A172 (cell line): ENCODE measurements at places on chromosomes 12 and 14. TPM values are rescaled to one million over a fixed set of nuclear protein-coding genes. Genes with fewer than 3 reads are reported as not detected.

DNA sequence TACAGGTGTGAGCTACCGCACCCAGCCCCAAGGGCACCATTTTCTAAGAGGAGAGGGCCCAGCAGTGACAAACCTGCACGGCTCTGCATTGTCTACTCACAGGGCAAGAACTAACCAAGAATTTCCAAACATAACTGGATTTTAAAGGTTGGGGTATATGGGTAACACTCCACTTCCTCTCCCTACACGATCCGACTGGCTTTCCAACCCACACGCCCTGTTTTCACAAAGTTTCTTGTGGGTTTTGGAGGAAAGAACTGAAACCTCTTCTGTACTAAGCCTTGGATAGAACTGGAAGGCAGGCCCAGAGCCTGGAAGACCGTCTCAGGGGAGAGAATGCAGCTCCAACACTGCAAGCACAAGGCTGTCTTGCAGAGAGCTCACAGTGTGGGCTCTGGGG, 24.9 kb downstream of the SNRNP35 start:
- DNase-seq: no peak

DNA sequence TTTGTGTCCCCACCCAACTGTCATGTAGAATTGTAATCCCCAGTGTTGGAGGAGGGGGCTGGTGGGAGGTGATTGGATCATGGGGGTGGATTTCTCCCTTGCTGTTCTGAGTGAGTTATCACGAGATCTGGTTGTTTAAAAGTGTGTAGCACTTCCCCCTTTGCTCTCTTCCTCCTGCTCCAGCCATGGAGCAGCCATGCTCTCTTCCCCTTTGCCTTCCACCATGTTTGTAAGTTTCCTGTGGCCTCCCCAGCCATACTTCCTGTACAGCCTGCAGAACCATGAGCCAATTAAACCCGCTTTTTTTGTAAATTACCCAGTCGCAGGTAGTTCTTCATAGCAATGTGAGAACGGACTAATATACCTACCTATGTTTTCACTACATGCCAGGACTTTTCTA, 2.6 kb upstream of the POC1B start:
- no peak for DNase-seq

DNA sequence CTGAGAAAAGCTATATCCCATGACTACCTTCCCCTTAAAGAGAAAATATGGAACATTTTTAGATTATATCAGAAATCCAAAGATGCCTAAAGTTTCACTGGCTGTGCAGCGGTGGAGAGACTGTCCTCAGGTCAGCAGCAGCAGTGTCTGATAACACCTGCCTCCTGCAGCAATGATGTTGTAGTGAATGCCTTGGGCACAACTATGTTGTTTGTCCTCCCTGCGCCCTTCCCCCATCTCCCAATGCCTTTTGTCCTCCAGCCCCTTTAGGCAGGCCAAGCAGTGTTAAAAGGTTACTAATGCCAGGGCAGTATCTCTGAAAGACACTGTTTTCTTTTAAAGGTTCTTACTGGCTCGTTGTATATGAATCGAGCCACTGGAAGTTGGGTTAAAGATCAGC, 13.2 kb downstream of the RTRAF start:
- DNase-seq: no peak

GRCh38 chr12:104870797-104871196, 87.3 kb downstream of the SLC41A2 start:
- no peak for DNase-seq

DNA sequence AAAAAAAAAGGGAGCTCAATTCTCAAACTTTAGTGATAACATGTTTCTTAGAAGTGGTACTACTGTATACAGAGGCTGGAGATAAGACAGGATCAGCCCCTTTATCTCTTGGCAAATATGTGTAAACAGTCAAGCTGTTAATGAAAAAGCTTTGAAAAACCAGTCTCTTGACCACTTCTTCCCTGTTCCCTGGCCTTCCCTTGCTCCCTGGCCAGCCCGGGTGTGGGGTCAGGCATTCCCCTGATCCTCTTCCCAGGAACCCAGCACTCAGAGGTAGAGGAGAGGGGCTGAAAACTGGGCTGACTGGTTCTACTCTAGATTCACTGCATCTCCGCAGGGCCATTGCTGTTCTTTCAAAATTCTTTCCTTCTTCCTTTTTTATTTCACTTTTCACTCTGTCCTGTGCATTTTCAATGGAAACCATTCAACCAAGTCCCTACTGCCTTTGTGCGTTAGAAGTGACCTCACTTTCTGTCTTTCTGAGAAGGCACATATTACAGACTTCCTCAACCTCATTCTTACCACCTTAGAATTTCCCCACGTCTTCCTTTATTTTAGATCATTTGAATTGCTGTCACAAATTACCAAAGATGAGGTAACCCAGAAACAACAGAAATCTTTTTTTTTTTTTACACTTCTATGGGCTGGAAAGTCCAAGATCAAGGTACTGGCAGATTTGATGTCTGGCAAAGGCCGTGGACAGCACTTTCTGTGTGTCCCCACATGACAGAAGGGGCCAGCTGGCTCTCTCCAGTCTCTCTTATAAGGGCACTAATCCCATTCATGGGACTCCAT, 5.7 kb downstream of the GNG2 start:
- no peak for DNase-seq

Gene KRT80
- 65.2 and 75.2 TPM in 2 replicates for total RNA-seq

GRCh38 chr14:102591372-102591943, 991 bp upstream of the RCOR1 start:
- no peak for DNase-seq

- no peak for DNase-seq
Measured at GRCh38 chr12:128864516-128865186, 11.4 kb downstream of the GLT1D1 start.

Gene PPP1R36
- total RNA-seq: 0.69 TPM in 1 of 2 replicates, not detected in the other

- DNase-seq: no peak
Measured at GRCh38 chr12:104588921-104589590, 132.3 kb downstream of the CHST11 start.

DNA sequence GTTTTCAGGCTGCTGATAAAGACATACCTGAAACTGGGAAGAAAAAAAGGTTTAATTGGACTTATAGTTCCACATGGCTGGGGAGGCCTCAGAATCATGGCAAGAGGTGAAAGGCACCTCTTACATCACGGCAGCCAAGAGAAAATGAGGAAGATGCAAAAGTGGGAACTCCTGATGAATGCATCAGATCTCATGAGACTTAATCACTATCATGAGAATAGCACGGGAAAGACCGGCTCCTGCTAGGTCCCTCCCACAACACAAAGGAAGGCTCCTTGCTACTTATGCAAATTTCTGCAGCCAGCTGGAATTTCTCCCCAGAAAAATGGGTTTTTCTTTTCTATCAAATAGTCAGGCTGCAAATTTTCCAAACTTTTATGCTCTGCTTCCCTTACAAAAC, 174.1 kb upstream of the RMST start:
- DNase-seq: no peak

Gene C3AR1
- total RNA-seq: 0.10 and 0.12 TPM in 2 replicates

Gene POC1B
- 14.5 and 18.4 TPM in 2 replicates for total RNA-seq

Gene SAMD15
- 1.9 and 2.7 TPM in 2 replicates for total RNA-seq

DNA sequence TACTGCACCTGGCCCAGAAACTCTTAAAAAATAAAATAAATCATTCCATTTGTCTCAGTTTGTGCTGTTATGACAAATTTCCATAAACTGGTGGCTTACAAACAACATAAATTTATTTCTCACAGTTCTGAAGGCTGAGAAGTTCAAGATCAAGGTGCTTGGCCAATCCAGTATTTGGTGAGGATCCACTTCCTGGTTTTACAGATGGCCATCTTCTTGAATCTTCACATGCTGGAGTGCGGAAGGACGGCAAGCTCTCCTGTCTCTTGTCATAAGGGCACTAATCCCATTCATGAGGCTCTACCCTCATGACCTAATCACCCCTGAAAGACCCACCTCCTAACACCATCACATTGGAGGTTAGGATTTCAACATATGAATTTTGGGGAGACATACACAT, 29.9 kb upstream of the MYBPC1 start:
- DNase-seq: no peak

- DNase-seq: no peak
Measured at GRCh38 chr14:64580467-64580866, 30.7 kb downstream of the PPP1R36 start.

Gene TMEM121
- total RNA-seq: 9.2 and 11.3 TPM in 2 replicates

- no peak for DNase-seq
Measured at GRCh38 chr14:102693006-102693755, 84.1 kb upstream of the TRAF3 start.

GRCh38 chr14:61042220-61042619, 61.2 kb downstream of the SLC38A6 start:
- DNase-seq: no peak

Gene ACRBP
- 0.65 TPM in 1 of 2 replicates, not detected in the other for total RNA-seq

Gene AMDHD1
- total RNA-seq: 0.65 and 0.79 TPM in 2 replicates

DNA sequence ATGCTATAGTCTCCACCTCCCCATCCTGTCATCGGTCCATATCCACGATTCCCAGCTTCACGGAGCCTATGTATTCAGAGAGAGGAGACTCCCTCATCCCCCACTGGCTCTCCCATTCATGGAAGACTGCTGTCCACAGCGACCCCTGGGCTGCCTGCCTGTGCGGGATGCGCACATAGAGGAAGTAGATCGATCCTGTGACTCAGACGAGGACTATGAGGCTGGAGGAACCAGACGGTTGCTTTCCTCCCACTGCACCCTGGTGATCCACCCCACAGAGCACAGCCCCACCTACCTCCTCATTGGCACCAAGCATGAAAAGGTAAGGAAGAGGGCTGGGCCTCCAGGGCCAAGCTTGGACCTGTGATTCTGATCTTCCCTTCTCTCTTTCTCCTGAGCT, 24.4 kb downstream of the PIGH start:
- DNase-seq: peak; percentile 4

GRCh38 chr12:127381043-127381668, 885.8 kb upstream of the TMEM132C start:
- DNase-seq: no peak

GRCh38 chr14:73680821-73681220, 33.4 kb downstream of the PNMA1 start:
- no peak for DNase-seq

DNA sequence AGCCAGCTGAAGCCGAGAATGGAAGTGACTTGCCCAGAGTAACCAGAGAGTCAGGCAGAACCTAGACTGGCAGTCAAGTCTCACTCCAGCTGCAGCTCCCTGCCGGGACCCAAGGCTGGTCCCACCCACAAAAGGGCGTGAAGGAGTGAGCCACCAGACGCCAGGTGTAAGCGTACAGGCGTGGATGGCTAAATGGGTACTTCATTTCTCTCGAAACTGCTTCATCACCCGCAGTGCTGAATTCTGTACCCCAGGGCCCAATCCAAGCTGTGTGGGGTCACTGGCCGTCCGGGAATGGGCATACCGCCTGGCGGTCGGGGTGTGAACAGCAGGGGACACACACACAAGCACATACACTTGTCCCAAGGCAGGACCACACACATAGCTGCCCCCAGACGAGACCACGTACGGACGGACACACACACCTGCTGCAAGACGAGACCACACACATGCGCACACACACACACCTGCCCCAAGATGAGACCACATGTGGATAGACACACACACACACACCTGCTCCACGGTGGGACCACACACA, 34.8 kb downstream of the DEGS2 start:
- no peak for DNase-seq

DNA sequence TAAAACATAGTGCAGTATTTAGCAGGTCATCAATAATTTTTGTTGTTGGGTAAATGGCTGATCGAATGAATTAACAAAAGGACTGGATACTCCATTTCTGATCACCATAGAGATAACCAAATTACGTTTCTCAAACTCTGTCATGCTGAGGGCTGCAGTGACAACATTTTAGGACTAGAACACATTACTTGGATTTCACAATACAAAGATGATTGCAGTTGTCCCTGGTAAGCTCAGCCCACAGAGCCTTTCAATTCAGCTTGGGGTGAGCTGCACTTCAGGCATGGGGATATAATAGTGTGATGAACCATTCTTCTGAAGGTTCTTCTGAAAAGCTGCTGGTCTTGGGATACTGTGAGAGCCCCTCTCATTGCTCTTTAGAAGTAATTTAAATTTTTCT, 74.3 kb downstream of the FAR2 start:
- DNase-seq: no peak

DNA sequence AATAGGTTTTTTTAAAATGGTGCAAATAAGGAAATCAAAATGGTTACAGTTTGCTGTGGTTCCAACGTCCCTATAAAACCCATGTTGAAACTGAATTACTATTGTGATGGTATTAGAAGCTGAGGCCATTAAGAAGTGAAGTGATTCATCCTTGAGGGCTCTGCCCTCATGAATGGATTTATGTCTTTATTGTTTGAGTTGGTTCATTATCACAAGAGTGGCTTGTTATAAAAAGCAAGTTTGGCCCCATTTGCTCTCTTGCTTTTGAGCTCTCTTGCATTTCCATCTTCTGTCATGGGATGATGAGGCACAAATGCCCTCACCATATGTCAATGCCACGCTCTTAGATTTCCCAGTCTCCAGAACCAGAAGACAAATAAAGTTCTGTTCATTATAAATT, 62.3 kb downstream of the PRKD1 start:
- peak; percentile 21 for DNase-seq

- DNase-seq: no peak
Measured at GRCh38 chr12:113649256-113649830, 177.7 kb upstream of the LHX5 start.

DNA sequence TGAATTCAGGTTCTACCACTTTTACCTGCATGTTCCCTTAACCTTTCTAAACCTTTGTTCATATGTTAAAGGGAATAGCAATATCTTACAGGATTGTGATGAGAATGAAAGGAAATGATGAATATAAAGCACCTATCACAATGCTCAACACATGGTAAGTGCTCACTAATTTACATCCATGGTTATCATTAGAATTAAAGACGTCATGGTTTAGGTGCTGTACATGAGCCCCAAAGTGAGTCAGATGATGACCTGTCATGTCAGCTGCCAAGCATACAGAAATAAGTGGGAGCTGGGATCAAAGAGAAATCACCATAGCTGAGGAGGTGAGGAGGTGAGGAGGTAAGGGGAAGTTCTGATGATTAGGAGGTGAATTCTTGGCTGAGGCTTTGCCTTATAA, 135.9 kb upstream of the ATP2B1 start:
- DNase-seq: no peak

DNA sequence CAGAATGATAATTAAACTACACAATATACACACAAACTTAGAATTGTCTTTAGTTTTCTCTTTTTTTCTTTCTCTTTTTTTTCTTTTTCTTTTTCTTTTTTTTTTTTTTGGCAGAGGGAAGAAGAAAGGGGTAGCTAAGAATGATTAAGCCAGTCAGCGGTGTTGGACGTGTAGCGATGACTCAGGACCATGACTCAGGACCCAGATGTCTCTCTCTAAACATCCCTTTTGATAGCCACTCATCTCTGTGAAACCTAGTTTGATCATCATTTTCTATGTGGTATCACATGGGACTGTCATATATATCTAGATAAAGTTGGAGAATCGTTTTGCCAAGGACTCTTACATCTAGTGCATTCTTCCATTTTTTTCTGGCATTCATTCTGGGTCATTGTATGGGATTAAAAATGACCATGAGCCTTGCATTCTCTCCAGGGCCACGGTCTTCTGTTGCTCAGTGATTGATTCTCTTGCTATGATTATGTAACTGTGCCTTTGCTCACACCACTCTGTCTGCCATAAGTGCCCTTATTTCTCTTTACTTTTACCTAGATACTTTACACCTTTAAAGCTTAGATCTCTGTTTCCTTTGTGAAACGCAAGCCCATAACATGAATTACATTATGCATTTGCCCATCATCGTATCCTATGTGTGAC, 26.6 kb upstream of the NRXN3 start:
- peak; percentile 60 for DNase-seq

Gene RFX4
- not detected in 2 replicates for total RNA-seq
